ENCODE measurements at places on chromosomes 13 and 19.

DNA sequence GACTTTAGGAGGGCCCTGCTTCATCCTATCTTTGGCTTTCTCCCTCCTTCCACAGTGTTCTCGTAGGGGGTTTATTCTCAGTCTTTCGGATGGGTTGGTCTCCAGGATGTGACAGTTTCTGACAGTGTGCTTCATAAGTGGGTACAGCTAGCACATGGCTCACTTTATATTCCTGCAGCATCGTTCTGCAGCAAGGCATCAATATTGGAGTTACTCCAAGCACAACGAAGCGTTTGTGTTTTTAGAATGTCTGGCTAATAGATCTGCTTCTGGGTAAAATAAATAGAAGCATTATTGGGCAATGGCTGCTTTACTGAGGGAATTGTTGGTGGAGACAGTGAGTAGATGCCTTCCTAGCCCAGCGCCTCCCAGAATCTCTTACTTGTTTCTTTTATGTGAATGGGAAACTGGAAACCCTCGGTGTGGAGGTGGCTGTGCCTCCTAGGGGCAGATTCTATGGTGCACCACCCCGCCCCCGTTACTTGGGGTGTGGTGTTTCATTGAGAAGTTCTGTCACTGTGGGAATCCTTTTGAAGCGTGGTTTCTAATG lies 2.0 kb downstream of the FARP1 start:
- peak; percentile 28 for DNase-seq

GRCh38 chr13:81637457-81637856 lies 1296.5 kb upstream of the SPRY2 start:
- DNase-seq = no peak

DNA sequence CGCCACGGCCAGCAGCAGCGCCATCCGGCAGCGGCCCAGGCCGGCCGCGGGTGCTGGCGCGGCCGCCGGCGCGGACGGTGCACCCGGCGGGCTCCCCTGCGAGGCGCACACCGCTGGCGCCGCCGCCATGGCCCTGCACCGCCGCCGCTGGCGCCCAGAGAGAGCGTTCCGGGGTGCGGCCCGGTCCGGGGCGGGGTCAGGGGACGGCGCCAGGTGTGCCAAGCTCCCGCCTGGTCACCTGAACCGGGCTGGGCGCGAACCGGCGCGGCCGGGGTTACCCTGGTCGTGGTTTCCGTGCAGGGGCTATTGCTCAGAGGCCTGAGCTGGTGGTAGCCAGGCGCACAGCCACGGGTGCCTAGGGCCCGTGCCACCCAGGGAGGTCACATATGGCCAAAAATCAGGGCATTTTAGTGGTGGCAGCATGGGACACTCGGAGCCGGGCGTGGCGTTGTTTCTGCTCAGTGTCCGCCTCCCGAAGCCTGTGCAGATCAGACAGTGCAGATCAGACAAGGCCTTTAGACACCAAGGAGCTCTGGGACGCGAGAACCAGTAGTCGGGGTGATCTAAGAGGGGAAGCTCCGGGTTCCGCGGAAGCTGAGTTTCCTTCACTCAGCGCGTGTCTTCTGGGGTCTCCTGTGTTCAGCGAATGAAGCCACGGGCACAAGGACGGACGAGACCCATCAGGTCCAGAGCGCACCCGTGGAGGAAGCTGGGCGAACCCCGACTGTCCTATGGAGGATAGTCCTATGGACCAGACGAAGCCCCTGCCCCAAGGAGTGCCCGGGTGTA lies at the start of gene TMEM238:
TSS of gene TMEM238 (minus strand) at position 162 of the 789 bp plus-strand sequence. CDS start at position 129, 33 bp downstream.
- DNase-seq = no peak

DNA sequence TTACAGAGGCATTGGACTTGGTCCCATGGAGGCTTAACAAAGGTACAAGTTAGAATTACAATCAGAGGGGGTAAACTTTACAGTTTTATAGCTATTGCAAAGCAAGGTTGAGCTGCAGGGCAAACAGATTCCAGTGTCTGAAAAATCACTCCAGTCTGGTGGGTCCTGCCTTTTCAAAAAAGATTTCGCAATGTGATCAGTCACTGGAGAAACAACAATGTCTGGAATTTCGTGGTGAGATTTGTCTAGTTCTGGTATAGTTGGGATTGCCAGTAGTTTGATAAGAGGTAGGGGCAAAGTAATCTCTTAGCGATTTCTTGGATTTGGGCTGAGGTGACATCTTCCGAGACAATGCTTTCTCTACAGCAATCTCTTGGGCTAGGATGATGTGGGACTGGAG lies 1198.2 kb upstream of the PCDH9 start:
- DNase-seq = no peak

- DNase-seq = no peak
Observed at GRCh38 chr19:40807147-40808020, 8.4 kb downstream of the EGLN2 start.

DNA sequence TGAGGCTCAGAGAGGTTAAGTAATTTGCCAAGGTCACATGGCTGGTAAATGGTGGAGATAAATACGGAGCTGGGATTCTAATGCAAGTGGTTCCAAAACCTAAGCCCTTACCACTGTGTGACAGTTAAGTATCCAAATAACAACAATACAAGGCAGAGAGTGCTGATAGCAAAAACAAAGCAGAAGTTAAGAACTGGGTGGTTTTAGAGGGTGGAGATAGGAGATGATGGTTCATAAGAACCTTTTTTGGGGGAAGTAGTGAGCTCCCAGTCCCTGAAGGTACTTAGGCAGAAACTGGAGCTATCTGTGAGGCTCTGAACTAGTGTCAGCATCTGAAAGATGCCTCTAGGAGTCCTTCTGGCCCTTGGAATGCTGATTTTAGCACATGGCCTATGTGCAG lies 56.2 kb upstream of the UBE2L5 start:
- no peak for DNase-seq

DNA sequence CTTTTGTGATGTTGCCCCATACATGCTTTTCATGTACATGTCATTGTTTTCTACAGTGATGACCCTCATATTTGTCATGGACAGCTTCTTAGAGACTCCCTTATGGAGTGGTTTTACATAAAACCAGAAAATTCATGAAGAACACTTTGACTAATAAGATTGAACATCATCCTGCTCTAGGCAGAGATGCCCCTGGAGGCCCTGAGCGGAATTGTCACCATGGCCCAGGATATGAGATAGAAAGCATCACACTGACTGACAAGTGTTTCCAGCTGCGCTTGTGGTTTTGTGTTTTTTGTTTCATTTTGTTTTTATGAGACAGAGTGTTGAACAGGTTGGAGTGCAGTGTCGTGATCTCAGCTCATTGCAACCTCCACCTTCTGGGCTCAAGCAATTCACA lies 22.2 kb downstream of the ZNF701 start:
- DNase-seq = no peak

DNA sequence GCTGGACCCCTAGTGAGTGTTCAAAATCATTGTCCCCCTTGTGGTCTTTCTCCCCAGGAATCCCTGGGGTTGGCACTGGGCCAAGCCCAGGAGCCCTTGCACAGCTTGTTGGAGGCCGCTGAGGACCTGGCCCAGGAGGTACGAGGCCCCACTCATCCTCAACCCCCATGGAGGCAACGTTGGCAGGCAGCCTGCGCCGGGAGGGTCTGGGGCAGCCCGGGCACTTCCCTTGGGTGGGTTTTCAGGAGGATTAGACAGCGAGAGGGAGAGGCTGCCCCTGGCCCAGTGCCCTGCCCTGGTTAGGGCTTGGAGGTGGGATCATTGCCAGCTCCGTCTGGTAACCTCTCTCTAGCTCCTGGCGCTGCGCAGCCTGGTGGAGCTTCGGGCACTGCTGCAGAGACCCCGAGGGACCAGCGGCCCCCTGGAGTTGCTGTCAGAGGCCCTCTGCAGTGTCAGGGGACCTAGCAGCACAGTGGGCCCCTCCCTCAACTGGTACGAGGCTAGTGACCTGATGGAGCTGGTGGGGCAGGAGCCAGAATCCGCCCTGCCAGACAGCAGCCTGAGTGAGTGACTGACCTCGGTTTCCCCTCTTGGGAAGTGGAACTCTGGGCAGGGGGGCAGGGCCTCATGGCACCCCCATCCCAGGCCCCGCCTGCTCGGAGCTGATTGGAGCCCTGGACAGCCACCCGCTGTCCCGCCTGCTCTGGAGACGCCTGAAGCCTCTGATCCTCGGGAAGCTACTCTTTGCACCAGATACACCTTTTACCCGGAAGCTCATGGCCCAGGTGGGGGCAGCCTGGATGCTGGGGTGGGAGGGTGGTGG lies 3.0 kb downstream of the ABCA7 start:
- no peak for DNase-seq

- DNase-seq = no peak
Observed at GRCh38 chr19:44705502-44706010, 6.6 kb downstream of the CEACAM16 start.

- no peak for DNase-seq
Observed at GRCh38 chr19:50553134-50553703, 15.0 kb downstream of the LRRC4B start.

All from COLO829 (cell line).